ENCODE measurements at places on chromosomes 6 and 20.

GRCh38 chr6:300494-301198, 8.4 kb downstream of the DUSP22 start:
- DNase-seq, result no peak

GRCh38 chr6:169238766-169239165, 14.9 kb downstream of the THBS2 start:
- no peak for DNase-seq

DNA sequence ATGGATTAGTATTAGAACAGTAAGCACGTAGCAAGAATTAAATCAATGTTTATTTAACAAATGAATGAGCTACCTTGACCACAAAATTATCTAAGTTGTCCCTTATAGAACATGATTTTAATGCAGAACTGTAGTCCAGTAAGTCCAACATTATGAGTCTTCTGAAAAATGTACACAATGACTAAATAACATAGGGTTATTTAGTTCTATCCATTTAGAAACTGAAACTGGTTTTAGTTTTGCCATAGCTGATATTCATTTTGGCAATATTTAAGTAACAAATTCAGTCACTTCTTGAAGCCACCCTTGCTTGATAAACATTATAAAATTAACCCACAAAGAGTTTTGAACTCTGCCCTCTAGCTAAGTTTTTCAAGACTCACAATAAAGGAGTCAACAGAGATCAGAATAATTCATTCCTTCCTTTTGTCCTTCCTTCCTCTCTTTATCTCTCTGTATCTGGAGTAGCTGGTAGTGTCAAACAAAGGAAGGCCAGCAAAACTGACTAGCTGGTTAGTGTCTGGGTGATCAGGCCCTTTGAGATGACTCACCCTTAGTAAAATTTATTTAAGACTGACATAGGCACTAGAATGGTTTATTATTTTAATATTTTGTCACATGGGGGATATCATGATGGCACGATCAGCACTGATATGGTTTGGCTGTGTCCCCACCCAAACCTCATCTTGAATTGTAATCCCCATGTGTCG, 115.1 kb downstream of the BTBD9 start:
- DNase-seq, result no peak

GRCh38 chr20:46575937-46576461, 25.5 kb upstream of the OCSTAMP start:
- DNase-seq, result no peak

DNA sequence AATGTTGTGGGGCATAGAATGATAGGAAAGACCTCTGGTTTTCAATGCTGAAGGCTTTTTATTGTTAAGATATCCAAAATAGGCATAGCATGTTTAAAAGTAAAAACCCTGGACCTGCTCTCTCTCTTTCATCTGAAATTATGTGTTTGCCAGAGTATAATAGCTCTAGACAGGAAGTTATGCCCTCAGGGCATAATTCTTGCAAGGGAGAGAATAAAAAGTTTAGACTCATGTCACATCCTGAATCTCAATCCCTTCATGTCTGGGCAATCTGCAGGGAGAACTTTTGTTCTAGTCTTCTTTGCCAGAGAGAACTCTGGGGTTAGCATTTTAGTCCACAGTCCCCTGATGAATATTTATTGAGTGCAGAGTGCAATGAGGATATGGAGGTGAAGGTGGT, 297.3 kb upstream of the FLRT3 start:
- DNase-seq, result no peak

- DNase-seq, result no peak
Measured at GRCh38 chr6:252775-253535, 39.3 kb upstream of the DUSP22 start.

DNA sequence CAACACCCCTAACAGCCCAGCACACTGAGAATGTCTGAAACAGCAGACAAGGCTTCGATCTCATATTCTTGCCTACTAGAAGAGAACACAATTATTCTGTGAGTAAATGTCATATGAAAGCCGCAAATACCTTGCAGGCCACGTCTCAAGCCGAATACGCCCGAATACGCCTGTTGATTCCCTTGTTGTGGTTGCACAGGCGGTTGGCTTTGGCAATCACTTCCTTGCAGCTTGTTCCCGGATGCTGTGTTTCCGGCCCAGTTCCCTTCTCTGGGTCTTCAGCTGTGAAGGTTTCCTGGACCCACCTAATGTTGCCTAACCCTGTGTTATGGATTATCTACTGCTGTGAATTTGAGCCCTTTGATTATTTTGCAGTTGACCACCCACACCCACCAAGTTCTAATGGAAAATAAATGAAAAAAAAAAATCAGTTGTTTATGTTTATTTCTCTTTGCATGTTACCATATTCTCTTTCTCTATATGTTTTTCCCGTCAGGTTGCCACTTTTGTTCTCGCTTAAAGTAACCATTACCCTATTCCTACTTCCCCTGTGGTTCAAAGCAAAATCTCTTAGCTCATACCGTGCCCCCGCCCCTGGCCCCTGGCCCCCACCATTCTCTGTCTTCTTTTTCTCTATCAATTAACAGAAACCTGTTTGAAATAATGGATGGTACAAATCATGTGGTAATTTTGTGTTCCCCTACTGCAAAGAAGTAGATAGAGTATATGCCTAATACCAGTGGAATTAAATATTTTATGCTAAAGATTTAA, 172.4 kb downstream of the ADGB start:
- DNase-seq, result no peak

DNA sequence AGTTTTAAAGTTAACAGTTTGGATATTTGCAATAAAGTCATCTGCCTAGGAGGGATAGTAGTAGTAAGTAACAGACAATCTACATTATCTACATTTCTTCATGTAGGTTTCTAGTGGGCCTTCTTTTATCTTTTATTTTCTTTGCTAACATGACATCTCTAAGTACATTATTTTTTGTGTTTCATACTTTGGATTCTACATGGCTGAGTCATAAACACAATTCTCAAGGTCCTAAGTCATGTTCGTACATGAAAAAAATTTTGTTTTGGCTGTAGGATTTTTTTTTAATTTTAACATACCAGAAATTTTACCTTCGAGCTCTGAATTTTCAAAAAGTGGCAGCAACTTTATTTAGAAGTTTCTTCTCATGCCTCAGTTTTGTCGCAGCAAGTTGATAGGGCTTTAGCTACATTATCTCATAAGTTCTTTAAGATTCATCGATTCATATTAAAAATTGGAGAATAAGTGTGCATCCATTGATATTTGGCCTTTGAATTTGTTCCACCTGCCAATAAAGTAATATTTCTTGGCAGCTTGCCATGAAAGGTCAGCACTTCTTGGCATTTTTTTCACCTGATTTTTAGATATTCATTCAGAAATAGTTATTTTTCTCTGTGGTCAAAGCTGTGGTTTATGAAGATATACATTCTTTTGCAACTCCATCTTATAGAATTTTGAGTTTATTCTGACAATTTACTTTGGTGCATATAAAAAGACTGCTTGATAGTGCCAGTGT, 146.2 kb downstream of the GRIK2 start:
- DNase-seq, result no peak

DNA sequence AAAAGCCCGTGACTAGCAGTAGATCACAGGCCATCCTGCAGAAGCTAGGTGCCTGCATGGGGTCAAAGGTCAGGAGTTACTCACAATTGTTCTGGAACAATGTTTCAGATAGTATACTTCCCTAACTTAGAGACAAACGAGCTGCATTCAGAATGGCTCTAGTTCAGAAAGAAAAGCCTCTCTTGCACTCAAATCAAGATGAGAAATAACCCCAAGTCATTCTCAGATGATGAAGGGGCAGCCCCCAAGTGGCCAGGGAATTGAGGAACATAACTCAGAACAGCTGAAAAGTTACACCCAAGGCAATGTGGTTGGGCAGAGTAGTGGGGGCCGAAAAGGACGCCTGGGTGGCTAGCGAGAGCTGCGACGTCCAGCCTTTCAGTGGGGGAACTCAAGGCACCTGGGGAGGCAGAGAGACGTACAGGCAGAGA, 27.8 kb downstream of the FYN start:
- DNase-seq, result no peak

- peak; percentile 7 for DNase-seq
Measured at GRCh38 chr6:153038378-153039057, 36.0 kb upstream of the MTRF1L start.

- DNase-seq, result no peak
Measured at GRCh38 chr6:139490482-139490881, 116.0 kb upstream of the CITED2 start.

DNA sequence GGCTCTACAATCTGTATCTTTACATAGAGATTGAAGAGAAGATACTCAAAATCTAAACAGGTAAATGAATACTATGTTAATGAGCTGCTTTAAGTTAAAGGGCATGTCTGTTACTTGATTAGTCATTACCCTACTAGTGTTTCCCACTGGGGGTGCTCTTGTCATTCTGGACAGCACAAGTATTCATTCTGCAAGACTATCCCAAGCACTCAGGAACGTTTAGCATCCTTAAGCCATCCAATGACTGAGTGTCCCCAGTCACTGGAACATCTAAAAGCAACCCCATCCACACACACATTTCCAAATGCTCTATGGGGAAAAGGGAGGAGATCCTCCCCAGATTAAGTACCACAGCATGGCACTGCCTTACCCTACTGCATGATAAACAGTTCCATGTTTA, 25.7 kb downstream of the EZR start:
- DNase-seq, result peak; percentile 30

DNA sequence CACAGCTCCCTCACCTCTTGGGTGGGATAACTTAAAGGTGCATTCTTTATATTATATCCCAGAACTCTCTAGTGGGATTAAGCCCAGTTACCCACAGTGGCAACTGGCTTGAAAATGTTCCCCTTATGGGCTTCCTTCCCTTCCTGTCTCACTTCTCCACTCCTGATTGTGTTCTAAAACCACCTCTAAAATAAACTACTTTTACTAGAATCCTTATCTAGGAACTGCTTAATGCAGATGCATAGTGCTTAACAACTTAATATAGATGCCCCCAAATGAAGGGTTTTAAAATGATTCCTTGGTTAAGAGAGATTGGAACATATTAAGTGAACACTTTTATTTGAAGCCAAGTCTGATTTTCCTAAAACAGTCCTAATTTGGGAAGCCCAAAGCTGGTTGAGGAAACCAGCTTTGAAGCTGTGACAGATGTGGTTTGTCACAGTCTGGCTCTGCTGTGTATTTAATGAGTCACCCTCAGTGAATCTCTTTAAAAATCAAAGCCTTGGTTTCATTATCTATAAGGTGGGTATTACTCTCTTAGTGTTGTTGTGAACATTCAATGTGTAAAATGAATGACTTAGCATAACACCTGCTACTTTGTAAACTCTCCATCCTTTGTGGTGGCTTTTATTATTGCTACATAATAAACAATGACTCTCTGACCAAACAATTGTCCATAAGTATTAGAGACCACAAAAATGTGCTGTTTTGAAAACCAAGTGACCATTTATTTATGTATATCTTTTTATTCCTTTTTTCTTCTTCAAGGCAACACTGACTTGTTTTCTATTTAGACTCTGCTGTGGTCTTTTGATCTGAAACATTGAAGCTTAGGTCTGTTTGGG, 24.4 kb downstream of the PLCB1 start:
- DNase-seq, result no peak
